ENCODE measurements at places on chromosomes 3 and 15.

DNA sequence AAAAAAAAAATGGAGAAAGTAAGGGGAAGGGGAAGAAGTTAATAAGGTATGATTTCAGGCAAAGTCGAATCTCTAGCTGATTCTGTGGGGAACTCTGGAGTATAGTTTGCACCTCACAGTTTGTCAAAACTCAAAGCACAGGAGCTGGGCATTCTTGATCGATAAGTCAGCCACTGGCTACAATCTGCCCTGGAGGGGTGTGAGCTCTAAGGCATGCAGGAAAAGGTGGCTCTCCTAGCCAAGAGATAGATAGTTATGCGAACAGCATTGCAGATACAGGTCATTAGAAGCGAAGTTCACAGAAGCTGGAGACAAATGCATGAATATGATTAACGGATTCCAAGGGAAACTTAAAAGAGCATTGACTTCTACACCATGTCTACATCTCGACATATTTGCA is 952.6 kb downstream of the AGBL1 start:
- DNase-seq, result no peak

DNA sequence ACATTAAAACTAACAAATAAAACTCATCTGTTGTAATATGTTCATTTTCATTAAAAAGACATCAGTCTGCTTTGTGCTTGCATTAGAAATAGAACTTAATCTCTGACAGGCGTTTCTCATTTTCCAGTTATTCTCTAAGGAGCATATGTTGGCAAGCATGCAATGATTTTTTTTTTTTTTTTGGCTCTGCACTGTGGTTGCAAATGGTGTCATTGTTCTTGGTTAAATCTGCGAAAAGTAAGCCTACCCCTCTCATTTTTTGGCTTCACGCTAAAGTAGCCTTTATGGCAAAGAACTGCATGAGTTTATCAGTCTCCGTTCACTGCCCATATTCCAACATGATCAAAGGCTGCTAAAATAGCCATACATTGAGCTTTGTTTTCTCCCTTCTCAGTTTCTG is 403.2 kb downstream of the MECOM start:
- DNase-seq, result no peak

DNA sequence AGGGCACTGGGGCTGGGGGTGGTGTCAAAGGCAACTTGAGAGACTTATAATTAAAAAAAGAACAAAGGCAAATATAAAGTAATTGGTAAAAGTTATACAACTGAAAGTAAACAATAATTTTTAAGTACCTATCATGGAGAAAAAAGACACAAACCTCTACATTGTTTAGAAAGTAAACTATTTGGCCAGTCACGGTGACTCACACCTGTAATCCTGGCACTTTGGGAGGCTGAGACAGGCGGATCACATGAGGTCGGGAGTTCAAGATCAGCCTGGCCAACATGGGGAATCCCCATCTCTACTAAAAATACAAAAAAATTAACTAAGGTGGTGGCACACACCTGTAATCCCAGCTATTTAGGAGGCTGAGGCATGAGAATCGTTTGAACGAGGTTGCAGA is 25.8 kb downstream of the RPSA start:
- DNase-seq, result no peak

DNA sequence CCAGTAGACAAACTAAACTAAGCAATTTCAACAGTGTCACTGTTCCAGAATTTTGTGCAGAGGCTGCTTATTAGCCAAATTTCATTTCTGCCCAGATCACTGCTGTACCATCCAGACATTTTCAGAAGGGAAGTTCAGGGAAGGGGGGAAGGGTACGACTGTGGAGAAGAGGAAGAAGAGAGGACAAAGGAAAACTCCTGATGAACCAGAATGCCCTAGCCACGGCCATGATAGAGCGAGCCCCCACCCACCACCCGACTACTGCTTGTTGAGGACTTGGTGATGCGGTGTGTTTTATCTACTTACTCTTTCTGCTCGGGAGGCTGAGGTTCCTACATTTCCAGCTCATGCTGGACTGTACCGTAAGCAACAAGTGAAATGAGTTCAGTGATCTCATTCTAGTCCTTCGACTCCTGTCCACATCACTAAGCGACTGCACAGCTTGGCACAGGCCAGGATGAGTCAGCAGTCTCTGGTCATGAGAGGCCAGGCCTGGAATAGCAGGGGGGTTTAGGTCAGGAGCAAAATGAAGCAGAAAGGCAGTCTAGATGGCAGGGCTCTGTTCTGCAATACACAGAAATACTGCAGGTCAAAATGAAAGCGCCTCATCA is 330.8 kb downstream of the TIGIT start:
- no peak for DNase-seq

DNA sequence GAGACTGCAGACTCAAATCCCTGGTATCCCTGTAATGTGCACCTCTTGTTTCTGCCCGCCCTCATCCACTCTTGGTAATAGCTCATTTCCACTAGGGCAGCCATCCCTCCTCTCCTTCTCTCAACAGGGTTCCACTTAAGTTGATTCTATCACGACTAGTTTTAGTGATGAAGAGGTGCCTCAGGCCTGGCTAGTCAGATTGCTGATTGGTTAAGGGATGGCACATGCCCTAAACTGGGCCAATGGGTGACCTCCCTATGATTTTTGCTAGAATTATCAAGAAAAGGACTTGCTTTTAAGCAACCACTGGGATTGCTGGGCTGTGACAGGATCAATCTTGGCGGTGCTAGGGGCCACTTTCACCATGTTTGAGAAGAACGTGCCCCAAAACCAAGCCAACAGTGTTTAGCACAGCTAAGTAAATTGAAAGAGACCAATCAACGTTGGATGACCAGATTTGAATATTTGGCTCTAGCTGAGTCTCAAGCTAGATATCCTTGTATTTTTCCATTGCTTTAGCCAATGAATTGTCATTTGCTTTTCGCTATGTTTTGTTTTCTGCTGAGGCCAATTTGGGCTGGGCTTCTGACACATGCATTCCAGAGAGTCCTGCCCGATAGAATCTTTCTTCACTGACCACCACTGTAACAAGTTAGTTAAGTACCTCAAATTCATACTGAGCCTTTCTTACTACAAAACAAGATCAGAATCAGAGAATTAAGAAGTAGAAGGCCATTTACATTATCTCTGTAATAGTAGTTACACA is 131.0 kb downstream of the PDZRN3 start:
- DNase-seq, result no peak

GRCh38 chr3:42814914-42815507 is 5.8 kb downstream of the ACKR2 start:
- no peak for DNase-seq

GRCh38 chr3:180979961-180980360 is 9.6 kb downstream of the DNAJC19 start:
- DNase-seq, result no peak

DNA sequence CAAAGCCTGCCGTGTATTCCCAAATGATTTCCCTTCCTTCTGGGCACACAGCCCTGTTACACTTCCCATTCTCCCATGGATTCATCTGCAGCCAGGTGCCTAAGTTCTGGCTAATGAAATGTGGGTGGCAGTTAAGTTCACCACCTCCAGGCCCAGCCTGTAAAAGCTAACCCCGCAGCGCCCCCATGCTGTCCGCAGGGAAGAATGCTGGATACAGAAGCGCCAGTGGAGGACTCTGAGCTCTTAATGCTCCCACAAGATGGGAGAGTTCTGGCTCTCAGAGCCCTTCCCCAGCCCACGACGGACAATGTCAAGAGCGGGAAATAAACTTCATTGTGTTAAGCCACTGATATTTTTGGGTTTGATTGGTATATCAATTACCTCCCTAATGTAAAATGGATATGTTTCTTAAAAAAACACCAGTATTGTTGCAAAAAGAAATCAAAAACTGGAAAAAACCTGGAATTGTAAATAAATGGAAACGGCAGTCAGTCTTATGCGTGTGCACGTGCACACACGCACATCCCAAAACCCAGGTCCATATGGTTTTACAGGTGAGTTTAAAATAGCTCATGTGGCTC is 37.7 kb upstream of the FGD5 start:
- no peak for DNase-seq

DNA sequence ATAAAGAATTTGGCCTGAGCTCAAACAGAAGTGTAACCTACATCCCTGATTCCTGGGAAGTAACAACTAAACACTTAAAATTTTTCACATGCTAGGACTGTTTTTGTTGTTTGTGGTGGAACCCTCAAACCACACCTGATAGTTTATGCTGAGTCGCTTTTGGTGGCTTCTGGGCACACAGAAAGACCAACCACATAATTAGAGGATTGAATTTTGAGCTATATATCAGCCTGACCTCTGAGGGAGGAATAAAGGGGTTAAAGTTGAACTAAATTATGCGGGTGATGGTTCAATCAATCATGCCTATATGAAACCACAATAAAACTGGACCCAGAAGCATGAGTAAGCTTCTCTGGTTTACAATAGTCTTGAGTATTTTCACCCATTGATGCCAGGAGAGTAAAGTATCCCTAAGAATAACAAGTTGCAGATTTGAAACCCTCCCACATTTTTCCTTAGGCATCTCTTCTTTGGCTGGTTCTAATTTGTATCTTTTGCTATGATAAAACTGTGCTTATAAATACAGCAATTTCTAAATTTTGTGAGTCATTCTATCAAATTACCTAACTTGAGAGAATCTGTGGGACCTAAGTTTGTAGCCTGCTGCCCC is 1304.5 kb upstream of the GBE1 start:
- no peak for DNase-seq

- no peak for DNase-seq
These were observed 30.5 kb upstream of the GNB5 start for GRCh38 chr15:52221730-52222129.

GRCh38 chr3:173750095-173750494 is 352.6 kb downstream of the NLGN1 start:
- no peak for DNase-seq

DNA sequence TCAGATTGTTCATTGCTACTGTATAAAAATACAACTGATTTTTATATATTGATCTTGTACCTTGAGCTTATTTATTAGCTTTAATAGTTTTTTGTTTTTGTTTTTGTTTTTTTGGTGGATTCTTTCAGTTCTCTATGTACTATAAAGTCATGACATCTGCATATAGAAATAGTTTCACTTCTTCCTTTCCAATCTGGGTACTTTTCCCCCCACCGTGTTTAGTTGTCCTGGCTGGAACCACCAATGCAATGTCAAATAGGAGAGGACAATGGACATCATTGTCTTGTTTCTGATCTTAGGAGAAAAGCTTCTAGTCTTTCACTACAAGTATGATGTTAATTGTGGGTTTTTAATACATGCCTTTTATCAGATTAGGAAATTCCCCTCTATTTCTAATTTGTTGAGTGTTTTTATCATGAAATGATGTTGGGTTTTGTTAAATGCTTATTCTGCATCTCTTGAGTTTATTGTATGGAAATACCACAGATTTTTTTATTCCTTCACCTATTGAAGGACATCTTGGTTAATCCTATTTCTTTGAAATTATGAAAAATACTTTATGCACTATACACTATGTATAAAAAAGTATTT is 2.8 kb upstream of the XCR1 start:
- no peak for DNase-seq

DNA sequence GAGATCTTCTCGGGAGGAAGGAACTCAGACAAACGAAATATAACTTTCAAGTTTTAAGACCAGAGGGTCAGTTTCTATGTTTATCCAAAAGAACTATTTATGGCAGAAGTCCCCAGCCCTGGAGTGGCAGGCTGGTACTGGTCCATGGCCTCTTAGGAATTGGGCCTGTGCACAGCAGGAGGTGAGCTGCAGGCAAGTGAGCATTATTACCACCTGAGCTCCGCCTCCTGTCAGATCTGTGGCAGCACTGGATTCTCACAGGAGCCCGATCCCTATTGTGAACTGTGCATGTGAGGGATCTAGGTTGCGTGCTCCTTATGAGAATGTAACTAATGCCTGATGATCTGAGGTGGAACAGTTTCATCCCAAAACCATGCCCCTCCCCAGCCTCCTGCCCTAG is 14.3 kb upstream of the HPS3 start:
- no peak for DNase-seq

DNA sequence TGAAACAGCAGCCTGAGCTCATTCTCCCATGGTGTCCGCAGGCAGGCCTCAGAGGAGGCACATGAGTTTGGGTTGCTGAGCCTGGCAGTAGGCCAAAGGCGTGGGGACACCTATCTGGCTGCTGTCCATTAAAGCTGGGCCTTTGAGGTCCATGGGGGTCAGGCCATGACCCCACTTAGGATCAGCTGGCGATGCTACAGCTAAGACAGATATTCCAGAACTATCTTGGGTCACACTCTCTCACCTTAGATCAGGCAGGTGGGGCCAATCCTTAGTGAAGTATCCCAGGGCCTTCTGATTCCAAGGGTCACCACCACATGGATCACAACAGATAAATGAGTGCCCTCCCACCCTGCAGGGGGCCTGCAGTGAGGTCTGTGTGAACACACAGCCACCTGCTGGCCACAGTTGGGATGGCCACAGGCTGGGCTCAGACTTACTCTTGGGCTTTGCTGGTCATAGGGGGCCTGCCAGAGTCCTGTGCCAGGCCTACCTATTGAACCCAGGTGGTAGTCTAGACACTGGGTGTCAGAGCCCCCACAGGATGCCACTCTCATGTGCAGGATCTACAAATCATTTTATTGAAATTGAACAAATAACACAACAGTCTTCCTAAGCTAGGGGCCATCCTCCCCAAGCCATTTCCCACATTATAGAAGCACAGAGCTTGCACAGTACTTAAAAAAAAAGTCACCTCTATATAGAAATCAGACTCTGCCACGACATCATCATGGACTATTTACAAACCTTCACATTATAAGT is 2.0 kb upstream of the HYAL2 start:
- peak; percentile 71 for DNase-seq

- DNase-seq, result no peak
These were observed 6.3 kb downstream of the VPS39 start for GRCh38 chr15:42201801-42202200.

- DNase-seq, result no peak
These were observed 42.2 kb upstream of the ZBTB38 start for GRCh38 chr3:141326123-141326522.

DNA sequence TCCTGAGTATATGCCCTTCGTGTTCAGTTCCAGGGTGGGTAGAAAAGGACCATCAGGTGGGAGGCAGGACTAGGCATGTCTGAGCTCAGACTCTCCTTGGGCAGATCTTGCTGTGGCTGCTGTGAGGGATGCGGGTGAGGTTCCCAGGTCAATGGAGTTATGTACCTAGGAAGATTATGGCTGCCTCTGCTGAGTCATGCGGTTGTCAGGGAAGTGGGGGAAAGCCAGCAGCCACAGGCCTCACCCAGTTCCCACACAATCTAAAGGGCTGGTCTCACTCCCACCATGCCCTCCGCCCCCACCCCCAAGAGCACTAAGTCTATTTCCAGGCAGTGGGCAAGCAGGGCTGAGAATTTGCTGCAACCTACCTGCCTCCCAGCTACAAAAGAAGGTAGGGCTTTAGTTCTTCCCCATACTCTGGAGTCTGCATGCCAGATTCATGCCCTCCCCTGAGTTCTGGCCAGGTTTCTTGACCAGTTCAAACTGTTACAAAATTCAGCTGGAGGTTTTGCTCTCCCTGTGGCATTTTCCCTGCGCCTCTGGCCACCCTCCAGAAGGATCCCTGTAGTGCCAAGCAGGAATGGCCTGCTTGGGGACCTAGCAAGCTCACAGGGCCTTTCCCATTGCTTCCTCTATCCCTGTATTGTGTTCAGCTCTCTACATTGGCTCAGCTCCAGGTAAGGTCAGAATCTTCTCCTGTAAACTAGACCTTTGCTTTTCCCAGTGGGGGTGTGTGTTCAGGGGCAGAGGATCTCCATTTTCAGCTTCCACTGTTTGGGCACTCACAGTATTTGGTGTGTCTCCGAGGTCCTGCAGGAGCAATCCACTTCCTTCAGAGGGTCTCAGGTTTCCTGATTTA is 12.7 kb upstream of the TMCO5A start:
- DNase-seq, result no peak
